ENCODE measurements at places on chromosomes 3 and 15. TPM values are rescaled to one million over a fixed set of nuclear protein-coding genes. Genes with fewer than 3 reads are reported as not detected.

The XYLB gene
- 3.6 TPM for total RNA-seq

The TMEM212 gene
- not detected for total RNA-seq

The DLL4 gene
- total RNA-seq, result 22.5 TPM

The IGF1R gene
- total RNA-seq, result 67.6 TPM

The OXSM gene
- 11.2 TPM for total RNA-seq

The IFRD2 gene
- total RNA-seq, result 37.8 TPM

The UBP1 gene
- total RNA-seq, result 57.6 TPM

The HRH1 gene
- 9.6 TPM for total RNA-seq

The CFAP161 gene
- 0.21 TPM for total RNA-seq

The CATSPER2 gene
- 0.51 TPM for total RNA-seq

The MKRN3 gene
- 2.7 TPM for total RNA-seq

The SLC7A14 gene
- 0.10 TPM for total RNA-seq
